ENCODE measurements at places on chromosomes 16 and 17.
A peak's percentile ranks its signal among the peaks of the same experiment; 100 is the strongest.

GRCh38 chr16:31439519-31439918 lies 3.1 kb downstream of the ZNF843 start:
- no peak for DNase-seq

GRCh38 chr16:23321206-23321875 lies 19.2 kb downstream of the SCNN1B start:
- no peak for DNase-seq

DNA sequence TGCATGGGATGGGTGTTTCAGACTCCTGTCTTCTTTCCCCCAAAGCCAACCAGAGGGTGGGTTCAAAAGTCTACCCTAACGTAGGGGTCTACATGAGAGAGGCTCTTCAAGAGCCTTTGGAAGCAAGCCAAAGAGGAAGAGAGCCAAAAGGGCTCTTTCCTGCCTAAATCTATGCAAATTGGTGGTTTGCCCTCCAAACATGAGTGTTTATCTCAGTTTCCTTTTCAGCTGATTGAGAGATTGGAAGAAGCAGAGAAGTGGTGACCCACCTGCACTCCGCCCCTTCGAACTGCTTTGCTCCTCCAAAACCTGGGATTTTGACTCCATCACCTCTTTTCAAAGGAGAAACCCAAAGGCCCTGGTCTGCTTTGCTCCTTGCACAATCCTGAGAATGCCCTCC lies 65.4 kb upstream of the MAF start:
- no peak for DNase-seq

- no peak for DNase-seq
Measured at GRCh38 chr17:49456183-49456965, 38.7 kb upstream of the NGFR start.

GRCh38 chr16:3183445-3184139 lies 4.4 kb upstream of the OR1F1 start:
- no peak for DNase-seq

GRCh38 chr16:59612094-59612493 lies 878.0 kb upstream of the GOT2 start:
- no peak for DNase-seq

- no peak for DNase-seq
Measured at GRCh38 chr17:7225711-7226331, 6.1 kb downstream of the ACADVL start.

GRCh38 chr16:53219795-53220454 lies 165.1 kb downstream of the CHD9 start:
- no peak for DNase-seq

DNA sequence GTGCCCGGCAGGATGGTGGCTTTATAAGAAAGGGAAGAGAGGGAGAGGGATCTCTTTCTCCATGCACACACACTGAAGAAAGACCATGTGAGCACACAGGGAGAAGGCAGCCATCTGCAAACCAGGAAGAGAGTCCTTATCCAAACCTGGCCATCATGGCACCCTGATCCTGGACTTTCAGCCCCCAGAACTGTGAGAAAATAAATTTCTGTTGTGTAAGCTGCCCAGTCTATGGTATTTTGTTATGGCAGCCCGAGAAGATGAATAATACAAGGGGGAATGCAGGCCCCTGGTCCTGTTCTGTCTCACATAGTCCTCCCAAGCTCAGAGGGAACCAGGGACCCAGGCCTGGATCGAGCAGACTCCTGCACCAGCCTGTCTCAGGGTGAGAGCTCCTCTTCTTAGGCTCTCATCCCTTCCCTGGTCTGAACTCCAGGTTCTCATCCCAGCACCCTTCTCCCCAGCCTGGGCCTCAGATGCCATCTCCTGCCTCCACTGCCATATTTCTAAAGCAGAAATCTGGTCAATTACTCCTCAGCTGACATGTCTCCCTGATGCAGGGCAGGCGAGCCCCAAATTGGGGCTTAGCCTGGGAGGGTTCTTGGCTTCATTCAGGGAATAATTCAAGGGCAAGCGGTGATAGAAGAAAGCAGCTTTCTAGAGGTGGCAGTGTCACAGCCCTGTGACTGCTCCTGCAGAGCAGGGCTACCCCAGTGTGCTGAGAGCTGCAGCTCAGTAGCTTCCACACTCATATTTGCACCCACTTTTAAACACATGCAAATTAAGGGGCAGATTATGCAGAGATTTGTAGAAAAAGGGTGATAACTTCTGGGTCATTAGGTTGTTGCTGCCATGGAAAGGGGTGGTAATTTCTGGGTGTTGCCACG lies 28.8 kb downstream of the IGFBP4 start:
- no peak for DNase-seq

GRCh38 chr16:71883168-71883848 lies 674 bp downstream of the ZNF821 start:
- peak; percentile 62 for DNase-seq

Data from iPS-NIHi11 (cell line).